ENCODE measurements at places on chromosomes 7 and 10.

- DNase-seq = no peak
Observed at GRCh38 chr7:107874605-107875446, 16.2 kb upstream of the DLD start.

GRCh38 chr10:17785276-17785930, 23.7 kb upstream of the MRC1 start:
- no peak for DNase-seq

DNA sequence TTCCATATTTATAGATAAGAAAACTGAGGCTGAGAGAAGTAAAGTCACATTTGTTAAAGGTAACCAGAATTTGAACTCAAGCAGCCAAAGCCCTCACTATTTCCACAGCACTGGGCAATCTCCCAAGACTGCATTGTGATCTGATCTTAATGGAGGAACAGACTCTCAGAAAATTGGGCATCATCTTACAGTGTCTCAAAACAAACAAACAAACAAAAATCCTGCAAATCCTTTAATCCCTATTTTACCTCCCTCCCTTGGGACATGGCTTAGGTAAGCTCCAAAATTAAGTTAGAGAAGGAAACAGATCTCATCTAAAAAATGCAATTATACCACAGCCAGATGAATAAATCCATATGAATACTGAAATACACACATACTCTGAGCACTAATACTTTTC, 57.5 kb downstream of the FHIP2A start:
- DNase-seq = no peak

- DNase-seq = no peak
Observed at GRCh38 chr7:137975768-137976167, 26.1 kb downstream of the CREB3L2 start.

DNA sequence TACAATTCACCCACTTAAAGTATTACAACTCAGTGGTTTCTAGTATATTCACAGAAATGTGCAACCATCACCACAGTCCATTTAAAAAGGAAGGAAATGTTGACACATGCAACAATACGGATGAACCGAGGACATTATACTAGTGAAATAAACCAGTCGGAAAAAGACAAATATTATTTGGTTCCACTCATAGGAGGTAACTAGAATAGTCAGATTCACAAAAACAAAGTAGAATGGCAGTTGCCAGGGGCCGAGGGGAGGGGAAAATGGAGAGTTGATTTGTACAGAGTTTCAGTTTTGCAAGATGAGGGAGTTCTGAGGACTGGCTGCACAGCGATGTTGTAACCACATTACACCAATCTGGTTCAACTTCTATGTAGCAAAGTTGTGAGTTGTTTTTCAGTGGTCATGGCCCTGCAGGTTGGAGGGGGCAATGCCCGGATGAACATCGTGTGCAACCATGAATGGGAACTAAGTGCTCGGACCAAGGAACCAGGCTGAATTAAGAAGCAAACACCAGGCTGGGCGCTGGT, 17.6 kb upstream of the TNPO3 start:
- no peak for DNase-seq

DNA sequence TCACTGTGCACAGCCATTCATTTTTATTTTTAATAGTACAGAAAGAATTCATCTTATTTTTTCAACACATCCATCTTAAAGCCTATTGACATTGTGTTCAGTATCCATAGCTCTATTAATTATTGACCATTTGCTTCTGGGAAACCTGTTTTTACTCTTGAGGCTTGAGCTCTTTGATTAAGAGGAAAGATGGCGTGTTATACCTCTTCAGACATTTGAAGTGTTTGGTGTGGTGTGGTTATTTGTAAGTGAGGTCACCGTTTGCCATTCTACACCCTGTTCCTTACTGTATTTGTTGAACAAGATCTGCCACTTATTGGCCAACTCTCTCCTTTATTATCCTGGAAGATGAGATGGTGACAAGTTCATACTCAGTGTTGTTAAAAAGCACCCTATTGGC, 18.4 kb downstream of the C7orf57 start:
- no peak for DNase-seq

DNA sequence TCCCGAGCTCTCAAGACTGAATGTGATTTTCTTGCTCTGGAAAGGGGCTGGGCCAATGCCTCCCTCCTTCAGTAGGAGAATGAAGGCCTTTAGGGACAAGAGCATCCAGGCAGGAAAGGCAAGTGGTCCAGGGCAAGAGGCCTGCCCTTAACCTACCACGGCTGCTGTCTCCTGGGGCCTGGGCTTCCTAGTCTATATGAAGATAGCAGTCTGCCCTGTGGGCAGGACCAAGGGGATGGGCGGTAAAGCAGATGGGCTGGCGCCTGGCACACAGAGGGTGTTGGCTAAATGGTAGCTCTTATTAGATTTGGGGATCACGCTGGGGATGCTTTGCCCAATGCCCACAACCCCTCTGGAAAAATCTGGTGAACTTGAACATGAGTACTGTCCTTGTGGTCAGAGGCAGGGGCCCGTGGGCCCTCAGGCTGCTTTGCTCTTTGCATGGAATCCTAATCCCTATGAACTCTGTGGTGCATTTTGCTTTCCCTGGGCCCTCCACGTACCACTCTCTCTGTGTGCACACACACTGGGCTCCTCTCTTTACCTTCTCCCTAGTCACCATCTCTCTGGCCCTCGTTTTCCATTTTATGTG, 20.3 kb downstream of the CHAT start:
- DNase-seq = no peak

GRCh38 chr10:74641659-74642058, 184.7 kb upstream of the KAT6B start:
- no peak for DNase-seq

- no peak for DNase-seq
Observed at GRCh38 chr10:1432161-1432560, 305.2 kb downstream of the ADARB2 start.

- no peak for DNase-seq
Observed at GRCh38 chr10:106997721-106998120, 166.8 kb downstream of the SORCS1 start.

GRCh38 chr7:32256811-32257210, 186.6 kb upstream of the PDE1C start:
- DNase-seq = no peak

DNA sequence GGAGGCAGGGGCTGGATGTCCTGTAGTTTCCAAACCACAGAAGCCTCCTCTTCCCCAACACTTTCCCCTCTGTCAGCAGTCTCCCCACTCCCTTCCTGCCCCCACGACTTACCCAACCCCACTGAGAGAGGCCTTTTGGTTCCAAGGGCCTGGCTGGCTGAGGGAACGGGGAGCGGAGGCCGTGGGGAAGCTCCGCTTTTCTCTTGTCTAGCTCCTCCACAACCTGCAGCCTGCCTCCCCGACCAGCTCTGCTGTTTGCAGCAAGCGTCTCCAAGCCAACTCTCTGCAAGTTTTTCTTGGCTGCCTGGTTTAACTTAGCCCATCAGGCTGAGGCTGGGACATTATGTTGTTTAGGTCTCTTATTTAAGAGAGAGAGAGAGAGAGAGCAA, 126.8 kb downstream of the NEURL1 start:
- no peak for DNase-seq

All from activated T-helper 1 cell treated with anti-CD3 and anti-CD28 coated beads, Interleukin-2, amount 50 U/mL, for 16 hours (primary cell).